ENCODE measurements at places on chromosomes 5 and 9. TPM values are rescaled to one million over a fixed set of nuclear protein-coding genes. Genes with fewer than 3 reads are reported as not detected.

The INIP gene
- 30.4 TPM for polyA plus RNA-seq

The FAM151B gene
- polyA plus RNA-seq = 0.55 TPM

The LCN1 gene
- not detected for polyA plus RNA-seq

The PLPP7 gene
- polyA plus RNA-seq = 2.0 TPM

The HTR4 gene
- not detected for polyA plus RNA-seq

The EQTN gene
- polyA plus RNA-seq = 0.21 TPM

The SPINK5 gene
- 6.9 TPM for polyA plus RNA-seq

The CCDC192 gene
- 0.40 TPM for polyA plus RNA-seq

The PCDHGA4 gene
- polyA plus RNA-seq = 0.99 TPM

The CCIN gene
- not detected for polyA plus RNA-seq

The CERT1 gene
- 37.5 TPM for polyA plus RNA-seq

The TMC1 gene
- 0.42 TPM for polyA plus RNA-seq

The GOLGA1 gene
- polyA plus RNA-seq = 8.0 TPM

The RNF183 gene
- polyA plus RNA-seq = 0.42 TPM

The DOCK8 gene
- 2.6 TPM for polyA plus RNA-seq

The HAPLN1 gene
- 1.5 TPM for polyA plus RNA-seq

The PIP5KL1 gene
- 19.5 TPM for polyA plus RNA-seq

The ACTBL2 gene
- polyA plus RNA-seq = not detected

The UBLCP1 gene
- polyA plus RNA-seq = 56.1 TPM

The DDX4 gene
- not detected for polyA plus RNA-seq

The ARHGEF37 gene
- polyA plus RNA-seq = 0.78 TPM

Data from GM23338 (cell line).